Sciatic nerve (tissue), 2 donors: ENCODE measurements at places on chromosomes 6 and 20.

- no peak for DNase-seq
These were observed 178.6 kb downstream of the HS3ST5 start for GRCh38 chr6:114164207-114164606.

DNA sequence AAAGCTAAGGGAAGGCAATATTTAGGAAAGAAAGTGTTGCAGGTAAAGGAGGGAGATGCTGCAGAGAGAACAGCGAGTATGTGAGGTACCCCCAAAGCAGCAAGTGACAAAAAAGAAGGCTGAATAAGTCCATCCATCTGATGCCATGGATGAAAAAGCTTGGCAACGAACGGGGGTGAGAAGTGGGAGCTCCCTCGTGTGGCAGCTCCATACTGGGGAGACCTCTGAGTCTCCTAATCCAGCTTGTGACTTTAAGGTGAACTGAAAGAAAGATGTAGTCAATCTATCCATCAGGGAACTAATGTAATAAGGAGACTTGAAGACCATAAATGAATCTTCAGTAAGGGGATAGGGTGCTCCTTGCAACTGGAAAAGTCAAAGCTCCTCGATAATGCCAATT lies 156.6 kb downstream of the OTOR start:
- DNase-seq: no peak

GRCh38 chr6:145289573-145289972 lies 445.7 kb downstream of the EPM2A start:
- no peak for DNase-seq

DNA sequence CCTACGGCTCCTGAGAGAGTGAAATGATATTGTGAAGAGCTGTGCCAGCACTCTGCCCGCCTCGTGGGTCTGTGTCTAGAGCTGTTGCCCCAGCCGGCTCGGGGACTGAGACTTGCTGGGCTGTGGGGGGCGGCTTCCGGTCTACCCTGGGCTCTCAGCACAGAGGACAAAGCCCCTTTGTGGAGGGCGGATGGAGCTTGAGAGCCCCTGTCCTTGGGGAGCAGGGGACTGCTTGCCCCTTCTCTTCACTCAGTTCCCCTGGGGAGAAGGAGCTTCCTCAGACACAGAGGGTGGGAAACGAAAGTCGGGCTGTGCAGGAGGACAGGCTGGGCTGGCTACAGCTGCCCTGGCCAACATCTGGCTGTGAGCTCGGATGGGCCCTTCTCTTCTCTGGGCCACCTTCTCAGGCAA lies 11.0 kb downstream of the SRC start:
- DNase-seq: no peak

- DNase-seq: no peak
These were observed 390.2 kb downstream of the LAMA2 start for GRCh38 chr6:129273161-129273560.

DNA sequence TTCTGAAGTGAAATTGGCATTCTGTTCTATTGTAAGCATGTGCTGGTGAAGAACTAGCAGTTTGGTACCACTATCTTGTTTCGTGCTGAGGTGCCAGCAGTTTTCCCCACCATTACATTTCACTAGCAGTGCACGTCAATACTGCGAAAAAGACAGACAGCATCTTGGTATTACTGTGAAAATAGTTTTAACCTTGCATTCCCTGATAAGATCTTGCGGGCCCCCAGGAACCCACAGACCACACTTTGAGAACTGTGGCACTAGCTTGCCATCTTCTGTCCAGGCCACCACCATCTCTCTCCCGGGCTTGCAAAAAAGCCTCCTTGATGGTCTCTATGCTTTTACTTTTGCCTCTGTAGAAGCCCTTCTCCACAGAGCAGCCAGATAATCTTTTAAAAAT lies 185.7 kb downstream of the BACH2 start:
- no peak for DNase-seq
